NCI-H510A (cell line): ENCODE measurements at places on chromosomes 7 and 10.

DNA sequence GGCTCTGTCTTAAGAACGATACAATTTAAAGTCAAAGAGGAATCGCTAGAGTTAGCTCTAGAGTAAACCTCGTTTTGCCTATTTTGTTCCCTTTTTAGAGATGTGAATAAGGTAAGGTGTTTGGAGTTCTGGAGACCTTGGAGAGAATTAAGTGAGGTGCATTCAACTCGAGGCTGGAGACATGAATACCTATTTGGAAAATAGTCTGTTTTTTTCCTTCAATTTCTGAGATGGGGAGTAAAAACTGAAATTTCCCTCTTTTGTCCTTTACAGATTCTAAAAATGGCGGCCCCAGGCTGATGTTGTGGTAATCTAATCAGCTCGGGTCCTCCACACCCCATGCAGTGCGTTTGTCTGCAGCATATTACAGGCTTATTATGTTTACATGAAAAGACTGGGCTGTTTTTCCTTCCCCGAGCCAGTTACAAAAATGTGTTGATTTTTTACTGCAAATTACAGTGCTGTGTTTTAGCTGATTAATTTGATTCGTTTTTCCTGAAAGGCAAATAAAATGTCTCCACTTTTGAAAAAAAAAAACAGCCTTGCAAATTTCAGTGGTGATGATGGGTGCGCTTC, 1.5 kb downstream of the KMT2E start:
- no peak for DNase-seq

DNA sequence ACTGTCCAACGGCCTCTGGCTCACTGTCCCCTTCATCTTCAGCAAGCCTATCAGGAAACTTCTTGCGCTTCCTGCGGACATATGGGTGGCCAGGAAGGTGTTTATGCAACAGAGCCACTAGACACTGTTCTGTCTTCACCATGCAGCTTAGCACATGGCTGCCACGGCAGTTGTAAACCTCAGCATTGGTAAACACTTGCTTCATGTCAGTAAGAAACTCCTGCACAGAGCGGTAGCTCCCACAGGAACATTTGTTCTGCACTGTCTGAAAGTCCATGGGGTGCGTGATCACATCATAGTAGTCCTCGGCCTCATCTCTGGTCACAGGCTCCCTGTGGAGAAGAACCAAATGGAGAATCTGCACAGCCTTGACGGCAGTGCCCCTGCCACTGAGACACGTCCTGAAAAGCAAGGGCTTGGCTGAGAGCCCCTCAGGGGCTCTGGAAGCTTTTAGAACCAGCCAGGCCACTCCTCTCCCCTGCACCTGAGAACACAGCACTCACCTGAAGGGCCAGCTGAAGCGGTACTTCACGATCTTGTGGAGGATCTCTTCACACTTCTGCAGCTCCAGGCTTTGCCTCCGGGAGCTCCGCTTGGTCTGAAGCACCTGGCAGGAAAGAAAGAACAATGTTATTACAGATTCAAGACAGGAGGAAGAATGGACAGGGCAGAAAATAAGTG, 8.8 kb downstream of the FZD9 start:
- peak; percentile 55 for DNase-seq

DNA sequence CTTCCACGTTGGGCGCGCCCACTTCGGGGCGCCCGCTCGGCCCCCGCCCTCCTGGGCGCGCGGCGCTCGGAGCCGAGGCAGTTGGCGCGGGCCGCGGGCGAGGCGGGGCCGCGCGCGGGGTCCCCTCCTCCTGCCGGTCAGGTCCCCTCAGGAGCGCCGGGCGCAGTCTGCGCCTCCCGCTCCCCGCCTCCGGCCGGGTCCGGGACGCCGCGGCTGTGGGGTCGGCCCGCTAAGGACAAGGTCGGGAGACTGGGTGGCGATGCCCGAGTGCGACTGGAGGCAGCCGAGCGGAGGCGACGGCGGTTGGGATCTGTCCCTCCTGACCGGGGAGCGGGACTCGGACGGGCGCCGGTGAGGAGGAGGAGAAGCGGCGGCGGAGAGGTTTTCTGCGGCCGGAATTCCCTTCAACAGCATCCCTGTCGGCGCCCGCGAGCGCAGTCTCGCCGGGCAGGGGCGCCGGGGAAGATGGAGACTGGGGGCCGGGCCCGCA, at the start of gene ATRNL1:
ATRNL1 (plus strand) TSS at position 80 of the 490 bp plus-strand sequence; CDS start at position 466, 386 bp downstream.
- DNase-seq = peak; percentile 62

GRCh38 chr10:12564173-12564572, 214.8 kb downstream of the CAMK1D start:
- no peak for DNase-seq

DNA sequence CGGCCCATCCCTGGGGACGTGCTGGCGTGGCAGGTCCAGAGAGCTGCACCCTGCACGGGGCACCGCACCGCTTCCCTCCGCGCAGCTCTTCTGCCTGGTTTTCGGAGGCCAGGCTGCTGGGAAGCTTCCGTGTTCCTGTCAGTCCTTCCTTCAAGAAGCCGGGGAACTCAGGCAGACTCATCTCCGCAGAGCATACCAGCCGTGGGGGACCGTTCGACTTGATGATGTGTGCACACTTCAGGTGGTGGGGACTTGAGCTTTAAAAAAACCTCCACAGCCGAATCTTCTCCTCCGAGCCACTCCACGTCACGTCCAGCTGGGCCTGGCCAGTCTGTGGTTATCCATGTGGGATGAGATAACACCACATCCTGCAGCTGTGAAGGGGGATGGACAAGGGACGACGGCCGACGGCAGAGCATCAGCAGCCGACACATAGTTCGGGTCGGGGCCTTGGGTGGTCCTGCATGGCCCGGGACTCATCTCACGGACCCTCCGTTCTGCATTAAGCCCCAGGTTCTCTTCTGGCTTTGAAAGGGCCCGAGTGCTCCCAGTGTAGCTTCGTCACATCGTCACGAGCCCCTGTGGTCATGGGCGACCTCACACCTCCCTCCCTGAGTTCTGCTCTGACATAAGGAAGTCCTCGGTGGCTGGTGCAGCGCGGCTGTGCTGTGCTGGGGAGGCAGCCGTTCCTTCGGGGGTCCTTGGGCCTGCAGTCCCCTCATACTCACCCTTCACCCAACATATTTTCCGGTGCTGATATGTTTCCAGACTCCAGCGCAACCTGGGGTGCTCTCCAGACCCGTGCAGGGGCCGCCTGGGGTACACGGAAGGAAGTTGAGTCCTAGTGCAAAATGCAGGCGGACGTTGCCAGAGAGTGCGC, 4.5 kb upstream of the BHLHA15 start:
- DNase-seq = no peak

DNA sequence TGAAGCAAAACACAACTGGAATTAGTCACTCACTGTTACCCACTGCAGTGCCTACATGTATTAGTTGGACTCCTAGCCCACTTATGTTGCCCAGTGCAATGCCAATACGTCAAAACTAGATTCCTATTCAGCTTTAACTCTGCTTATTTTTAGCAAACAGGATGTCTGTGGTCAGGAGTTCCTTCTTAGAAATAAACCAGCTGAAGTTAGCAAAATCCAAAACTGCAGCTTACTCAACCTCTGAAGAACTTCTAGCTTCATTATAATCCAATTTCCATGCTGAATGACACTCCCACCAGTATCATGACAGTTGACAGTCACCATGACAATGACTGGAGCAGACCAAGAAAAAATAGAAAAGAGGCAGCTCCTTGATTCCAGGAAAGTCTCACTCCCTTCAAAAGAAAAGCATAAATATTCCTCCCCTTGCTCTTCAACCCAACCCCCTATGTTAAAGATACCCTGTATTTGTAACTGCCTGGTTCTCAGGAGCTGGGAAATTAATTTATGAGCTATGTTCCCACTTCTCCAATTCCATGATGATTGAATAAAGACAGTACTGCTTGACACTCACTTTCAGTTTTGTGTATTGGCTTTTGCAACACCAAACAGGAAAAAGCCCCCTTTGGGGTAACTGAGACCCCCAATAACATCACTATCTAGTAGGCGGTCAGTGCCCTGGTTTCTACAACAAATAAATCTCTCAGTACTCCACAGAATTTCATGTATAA, 327.4 kb downstream of the SORCS1 start:
- DNase-seq = no peak

GRCh38 chr7:64562256-64562625, 630 bp downstream of the ZNF680 start:
- no peak for DNase-seq

- DNase-seq = no peak
Observed at GRCh38 chr7:98362517-98362916, 38.4 kb downstream of the BAIAP2L1 start.

GRCh38 chr10:21508706-21509331, 16.7 kb downstream of the SKIDA1 start:
- DNase-seq = no peak

- DNase-seq = no peak
Observed at GRCh38 chr10:105253515-105254212, 612.6 kb downstream of the SORCS3 start.

- DNase-seq = no peak
Observed at GRCh38 chr10:30502266-30503060, 68.5 kb downstream of the MAP3K8 start.
